ENCODE measurements at places on chromosomes 2 and 18.

- no peak for DNase-seq
These were observed 17.6 kb upstream of the CD28 start for GRCh38 chr2:203688798-203689197.

DNA sequence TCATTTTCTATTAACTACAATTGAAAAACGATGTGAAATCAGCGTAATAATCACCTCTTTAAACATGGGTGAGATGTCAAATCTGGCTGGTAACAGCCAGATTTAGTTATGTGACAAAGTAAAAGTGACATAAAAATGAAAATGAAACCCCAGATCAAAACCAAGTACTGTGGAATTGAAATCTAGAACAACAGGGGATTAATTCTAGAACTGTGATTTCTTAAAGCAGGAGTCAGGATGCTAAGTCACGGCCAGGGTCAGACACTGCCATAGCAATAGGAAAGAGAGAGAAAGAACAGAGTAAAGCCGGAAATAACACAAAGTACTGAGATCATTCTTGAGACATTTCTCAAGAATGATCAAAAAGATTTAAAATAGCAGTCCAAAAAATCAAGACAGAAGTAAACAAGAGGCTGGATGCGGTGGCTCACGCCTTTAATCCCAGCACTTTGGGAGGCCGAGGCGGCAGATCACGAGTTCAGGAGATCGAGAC, 1183.7 kb upstream of the NXPH2 start:
- no peak for DNase-seq

- no peak for DNase-seq
These were observed 15.8 kb downstream of the M1AP start for GRCh38 chr2:74632209-74632938.

- no peak for DNase-seq
These were observed 32.1 kb upstream of the EVA1A start for GRCh38 chr2:75592888-75593287.

- no peak for DNase-seq
These were observed 155.0 kb upstream of the KCTD1 start for GRCh38 chr18:26703170-26703930.

- DNase-seq = no peak
These were observed 48.3 kb downstream of the LAMA3 start for GRCh38 chr18:23737578-23737977.

GRCh38 chr2:168655207-168655606, 147.2 kb upstream of the NOSTRIN start:
- DNase-seq = no peak

- DNase-seq = no peak
These were observed 36.0 kb downstream of the SKA1 start for GRCh38 chr18:50410894-50411293.

- DNase-seq = no peak
These were observed 423.3 kb downstream of the LPIN1 start for GRCh38 chr2:12169721-12170120.

DNA sequence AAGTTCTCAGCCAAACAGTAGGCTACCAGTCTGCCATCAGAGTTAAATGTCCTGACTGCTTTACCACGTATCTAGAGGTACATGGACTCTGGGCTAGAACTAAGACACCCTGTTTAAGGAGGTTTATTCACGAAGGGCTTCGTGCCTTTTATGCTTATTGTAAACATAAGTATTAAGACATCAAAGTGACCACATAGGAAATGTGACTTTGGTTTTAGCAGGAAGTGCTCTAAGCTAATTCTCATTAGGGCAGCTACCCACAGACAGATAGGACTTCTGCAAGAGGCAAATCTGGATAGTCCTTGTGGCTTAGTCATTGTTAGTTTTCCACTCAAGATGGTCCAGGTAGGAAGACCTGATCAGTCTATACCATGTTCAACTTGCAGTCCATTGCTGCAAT, 233.3 kb upstream of the MGAT5 start:
- DNase-seq = no peak

DNA sequence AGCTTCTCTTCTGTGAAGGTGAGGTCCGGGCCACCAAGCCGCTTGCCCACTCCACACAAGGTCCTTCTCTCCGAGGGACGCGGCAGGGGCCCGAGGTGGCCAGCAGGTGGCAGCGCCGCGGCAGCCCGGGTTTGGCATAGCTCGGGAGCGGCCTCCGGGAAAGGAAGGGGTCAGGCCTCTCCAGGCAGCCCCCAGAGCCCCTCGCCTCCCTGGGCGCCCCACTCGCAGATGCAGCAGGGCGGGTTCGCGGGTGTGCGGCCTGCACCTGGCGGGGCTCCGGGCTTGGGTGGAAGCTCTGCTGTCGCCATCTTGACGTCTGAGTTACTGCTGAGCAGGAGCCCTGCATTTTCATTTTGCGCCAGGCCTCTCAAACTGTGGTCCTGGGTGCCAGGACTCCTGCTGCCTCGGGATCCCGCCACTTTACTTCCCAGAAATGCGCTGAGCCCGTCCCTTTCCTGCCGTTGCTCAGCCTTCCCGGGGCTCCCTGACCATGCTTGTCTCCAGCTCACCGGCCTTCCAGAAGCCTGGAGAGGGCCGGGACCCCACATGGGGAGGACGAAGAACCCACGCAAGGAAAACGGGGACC, 18.6 kb upstream of the NCL start:
- DNase-seq = no peak

DNA sequence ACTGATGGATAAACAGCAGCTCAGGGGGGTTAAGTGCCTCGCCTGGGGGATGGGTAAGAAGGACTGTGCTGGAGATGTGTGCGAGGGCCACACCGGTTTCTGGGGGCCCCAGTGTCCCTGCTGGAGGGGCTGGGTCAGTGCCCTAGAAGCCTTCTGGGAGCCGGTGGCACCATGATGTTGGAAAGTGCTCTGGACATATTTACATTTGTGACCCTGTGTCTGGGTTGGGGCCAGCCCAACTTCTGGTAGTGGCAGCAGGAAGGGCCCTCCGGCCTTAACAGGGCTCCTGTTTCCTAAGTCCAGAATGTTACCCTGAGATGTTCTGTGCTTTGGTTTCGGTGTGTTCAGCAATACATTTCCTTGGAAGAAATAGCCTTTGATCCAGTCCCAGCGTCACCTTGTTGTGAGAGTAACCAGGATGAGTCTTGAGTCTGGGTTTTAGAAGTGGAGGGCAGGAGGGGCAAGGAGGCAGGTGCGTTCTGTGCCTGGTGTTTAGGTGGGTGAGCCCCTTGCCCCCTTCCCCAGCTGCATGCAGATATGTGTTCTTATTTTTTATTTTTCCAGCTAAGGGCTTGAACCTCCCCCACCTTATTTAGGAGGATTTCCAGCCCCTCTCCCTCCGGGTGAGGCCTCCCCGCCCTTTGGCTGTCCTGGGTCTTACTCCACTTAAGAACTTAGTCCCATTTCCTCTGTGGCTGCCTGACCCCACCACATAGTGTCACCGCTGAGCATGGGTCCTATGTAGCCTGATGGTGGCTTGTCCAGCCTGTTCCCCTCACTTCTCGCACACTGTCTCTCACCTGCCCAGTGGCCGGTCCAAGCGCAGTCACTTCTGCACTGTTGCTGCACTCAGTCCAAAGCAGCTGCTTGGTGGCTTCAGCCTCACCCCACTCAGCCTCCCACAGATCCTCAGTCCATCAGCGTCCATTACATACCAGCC, 132.7 kb upstream of the HS6ST1 start:
- no peak for DNase-seq

DNA sequence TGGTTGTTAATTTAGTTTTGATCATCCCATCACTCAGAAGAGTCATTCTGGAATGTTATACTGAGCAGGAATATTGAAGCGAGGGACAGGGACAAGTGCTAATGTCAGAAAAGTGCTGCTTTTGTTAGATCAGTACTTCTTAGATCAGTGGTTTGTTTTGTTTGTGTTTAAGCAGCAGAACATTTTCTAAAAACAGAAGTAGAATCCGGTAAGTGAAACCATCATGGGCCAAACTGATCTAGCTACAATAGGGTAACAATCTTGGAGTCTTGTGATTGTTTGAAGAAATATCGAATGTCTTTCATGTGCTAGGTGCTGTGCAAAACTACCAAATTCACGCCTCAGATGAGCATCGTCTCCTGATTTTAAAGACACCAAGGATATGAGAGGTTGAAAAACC, 45.1 kb upstream of the SEC11C start:
- no peak for DNase-seq

DNA sequence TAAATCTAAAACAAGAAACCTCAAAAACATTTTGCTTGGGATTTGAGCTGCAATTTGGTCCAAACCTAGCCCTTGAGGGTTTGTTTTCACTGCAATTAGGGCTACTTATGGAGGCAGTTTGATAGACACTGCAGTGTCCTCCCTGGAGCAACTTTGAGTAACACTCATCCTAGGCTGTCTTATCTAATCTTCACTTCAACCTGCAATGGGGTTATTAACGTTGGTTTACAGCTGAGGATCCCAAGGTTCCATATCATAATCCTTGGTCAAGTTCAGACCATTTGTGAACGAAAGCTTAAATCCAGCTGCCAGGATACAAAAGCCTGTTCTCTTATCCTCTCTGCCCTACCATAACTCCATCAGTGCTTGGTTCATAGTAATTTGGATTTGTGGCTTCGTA, 2.5 kb downstream of the ANXA4 start:
- no peak for DNase-seq

DNA sequence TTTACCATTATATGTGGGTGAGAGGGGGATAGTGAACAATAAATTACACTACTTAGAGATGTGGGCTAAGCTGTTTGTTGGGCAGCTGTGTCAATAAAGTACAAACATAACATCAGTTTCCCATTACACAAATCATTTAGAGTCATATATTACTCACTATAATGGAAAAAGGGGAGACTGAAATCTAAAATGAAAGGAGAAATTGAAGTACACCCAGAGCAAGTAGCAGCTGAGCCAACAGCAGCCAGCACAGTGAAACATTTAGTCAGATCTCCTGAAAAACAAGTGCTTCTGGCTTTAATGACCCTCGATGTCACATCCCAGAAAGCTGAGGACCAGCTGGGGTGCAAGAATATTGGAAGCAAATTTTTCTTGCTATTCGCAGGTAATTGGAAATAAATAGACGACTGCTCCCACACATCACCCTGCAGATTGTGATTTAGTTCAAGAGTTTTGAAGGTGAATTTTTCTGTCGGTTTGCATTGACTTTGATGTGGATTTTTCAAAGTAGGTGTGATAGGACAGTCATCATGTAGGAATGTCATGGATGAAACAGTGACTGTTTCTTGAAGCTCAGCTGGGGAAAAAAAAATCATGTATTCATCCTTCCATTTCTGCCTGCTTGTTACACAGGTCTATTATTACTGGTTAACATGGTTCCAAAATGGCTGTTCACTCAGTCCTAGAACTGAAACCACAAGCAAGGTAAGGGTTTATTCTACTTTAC, 1607.3 kb upstream of the CELF4 start:
- no peak for DNase-seq

DNA sequence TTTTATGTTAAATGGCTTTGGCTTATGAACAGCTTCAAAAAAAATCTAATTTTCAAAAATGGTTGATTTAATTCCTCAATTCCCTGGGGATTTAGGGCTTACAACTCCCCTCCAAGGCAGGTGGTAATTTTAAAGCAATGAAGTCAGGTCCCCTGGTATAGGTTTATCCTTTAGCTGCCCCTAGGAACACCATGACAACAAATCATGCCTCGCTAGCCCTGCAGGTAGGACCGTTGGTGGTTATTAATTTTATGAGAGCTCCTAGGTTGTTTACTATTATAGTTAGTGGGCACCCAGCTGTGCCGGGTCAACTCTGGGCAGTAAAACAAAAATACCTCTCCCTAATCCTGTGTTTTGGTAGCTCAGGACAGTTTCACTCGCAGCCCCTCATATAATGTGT, 26.2 kb upstream of the MBOAT2 start:
- no peak for DNase-seq

- no peak for DNase-seq
These were observed 20.9 kb downstream of the NEB start for GRCh38 chr2:151713291-151713903.

DNA sequence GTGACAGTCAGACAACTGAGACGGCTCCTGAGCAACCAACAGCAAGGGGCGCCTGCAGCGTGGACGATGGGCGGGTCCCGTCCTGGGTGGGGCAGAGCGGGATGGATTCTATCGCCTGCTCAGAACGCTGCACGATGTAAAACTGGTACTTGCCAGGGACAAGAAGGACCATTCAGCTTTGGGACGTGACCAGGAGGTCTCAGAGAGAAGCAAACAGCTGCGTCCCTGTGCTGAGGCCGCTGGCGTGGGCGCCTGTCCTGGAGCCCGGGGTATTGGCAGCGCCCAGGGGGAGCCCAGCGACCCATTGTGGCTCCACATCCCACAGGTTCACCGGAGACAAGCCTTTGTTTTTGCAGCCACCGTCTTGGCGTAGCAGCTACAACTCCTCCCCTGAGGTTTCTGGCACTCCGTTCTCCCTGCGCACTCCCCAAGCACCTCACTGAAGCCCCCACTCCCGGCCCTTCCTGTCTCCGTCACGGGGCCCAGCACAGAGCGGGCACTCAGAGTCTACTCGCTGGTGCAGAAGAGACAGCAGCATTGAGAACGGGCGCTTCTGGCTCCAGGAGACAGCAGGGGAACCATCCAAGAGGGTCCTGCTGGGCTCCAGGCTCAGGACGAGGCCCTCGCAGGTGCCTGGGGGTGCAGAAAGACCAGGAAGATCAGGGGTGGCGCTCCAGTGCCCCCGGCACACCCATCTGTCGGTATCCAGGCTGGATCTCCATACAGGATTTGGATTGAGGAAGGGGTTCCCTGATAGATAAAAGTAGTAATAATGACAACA, 22.1 kb upstream of the KCNG2 start:
- no peak for DNase-seq

DNA sequence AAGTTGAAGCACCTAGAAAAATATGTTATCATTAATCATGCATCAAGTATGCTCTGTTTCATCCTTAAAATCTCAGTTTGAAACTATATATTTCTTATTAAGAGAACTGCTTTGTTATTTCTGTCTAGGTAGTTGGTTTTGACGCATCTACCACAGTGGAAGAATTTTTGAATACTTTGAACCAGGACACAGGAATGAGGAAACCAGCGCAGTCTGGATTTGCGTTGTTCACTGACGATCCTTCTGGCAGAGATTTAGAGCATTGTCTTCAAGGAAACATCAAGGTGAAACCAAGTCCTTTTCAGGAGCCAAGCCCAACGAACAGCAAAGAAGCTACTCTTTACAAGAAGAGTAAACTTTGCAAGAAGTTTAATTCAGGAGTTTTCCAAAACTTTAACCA, 30.1 kb upstream of the DYNC2LI1 start:
- no peak for DNase-seq

DNA sequence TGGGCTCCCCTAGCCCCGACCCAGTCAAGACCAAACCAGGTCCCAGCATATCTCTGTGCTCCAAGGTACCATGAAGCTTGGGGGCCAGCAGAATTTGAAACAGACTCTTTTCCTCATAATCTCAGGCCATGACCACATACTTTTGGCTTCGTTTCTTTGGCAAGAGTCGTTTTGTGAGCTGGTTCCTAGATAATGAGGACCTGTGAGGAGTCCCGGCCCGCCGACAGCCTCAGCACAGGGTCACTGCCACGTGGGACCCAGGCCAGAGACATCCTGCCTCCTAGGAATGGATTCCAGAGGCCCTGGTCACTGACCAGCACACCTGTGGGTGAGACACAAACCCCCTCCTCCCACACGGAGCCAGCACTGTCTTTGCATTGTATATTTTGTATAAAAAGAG, 73.5 kb downstream of the VAPA start:
- no peak for DNase-seq
